NCI-H524 (cell line): ENCODE measurements at places on chromosomes 5 and 9.
A peak's percentile ranks its signal among the peaks of the same experiment; 100 is the strongest.

- DNase-seq = no peak
These were observed 20.8 kb downstream of the MARCHF6 start for GRCh38 chr5:10374046-10375022.

DNA sequence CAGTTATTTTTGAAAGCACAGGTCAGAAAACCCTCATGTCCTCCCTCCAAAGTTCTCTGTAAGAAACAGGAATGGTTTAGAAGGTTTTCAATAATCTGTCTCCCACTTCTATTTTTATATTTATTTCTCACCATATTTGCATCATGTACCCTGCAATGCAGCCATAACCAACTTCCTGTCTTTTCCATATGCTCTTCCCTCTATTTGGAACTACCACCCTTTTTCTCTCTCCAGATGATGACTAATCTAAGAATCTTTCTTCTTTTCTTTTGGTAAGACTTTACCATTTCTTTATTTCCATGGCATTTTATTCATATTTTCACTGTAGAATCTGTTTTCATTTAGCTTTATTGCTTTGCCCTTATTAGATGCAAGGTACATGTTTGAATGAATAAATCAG, 33.9 kb downstream of the MAN2A1 start:
- DNase-seq = no peak

GRCh38 chr5:170603578-170604565, 100.1 kb downstream of the KCNIP1 start:
- DNase-seq = peak; percentile 59

DNA sequence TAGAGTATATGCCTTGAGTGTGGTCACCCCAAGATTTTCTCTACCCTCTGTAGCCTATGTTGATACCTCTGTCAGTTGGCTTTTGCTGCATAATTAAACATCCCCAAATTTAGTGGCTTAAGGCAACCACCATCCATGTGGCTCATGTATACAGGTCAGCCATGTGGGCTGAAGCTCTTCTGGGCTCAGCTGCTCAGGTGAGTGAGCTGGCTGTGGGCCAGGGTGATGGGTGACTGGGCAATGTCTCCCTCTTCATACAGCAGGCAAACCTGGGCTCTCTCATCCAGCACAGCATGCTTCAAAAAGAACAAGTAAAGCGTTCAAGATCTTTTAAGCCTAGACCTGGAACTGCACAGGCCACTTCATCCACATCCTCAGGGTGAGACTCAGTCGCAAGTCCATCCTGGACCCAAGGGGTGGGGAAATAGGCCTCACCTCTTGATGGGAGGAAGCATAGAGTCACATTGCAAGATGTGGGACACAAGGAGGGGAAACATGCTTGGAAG, 188.2 kb upstream of the TAS2R1 start:
- no peak for DNase-seq

- no peak for DNase-seq
These were observed 65.1 kb downstream of the NEK6 start for GRCh38 chr9:124322618-124323432.

- DNase-seq = no peak
These were observed 26.6 kb upstream of the OR2K2 start for GRCh38 chr9:111356481-111357244.

DNA sequence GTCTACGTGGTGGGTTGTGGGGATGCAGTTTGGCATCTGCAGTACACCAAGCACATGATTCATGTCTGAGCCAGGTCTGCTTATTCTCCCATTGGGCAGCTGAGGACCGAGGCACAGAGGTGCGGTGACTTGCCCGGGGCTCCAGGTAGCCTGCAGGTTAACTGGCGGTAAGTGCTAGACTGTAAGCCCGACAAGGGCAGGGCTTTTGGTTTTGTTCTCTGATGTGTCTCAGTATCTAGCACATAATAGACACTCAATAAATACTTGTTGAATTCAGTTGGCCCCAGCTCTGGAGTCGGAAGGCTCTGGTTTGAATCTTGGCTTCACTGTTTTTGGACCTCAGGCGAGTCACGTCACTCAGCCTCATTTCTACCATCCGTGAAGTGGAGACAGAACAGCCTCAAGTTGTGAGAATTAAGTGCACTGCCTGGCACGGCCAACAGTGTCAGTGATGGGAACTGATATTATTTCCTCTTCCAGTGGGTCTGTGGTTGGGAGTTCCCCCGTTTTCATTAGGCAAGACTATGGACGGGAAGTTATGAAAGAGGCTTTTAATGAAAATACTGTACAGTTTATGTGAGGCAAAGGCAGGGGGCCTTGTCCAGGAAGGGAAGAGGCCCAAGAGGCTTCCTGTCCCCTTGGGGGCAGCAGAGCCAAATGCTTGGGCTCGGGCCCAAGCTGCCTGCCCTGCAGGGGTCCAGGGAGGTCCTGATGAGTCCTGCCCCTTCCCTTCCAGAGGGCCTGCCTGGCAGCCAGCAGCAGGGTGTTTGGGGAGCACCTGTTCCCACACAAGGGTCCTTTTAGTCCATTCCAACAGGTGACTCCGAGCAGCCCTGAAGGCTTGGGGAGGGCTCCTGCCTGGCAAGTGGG, 3.3 kb downstream of the PRELID1 start:
- DNase-seq = no peak

DNA sequence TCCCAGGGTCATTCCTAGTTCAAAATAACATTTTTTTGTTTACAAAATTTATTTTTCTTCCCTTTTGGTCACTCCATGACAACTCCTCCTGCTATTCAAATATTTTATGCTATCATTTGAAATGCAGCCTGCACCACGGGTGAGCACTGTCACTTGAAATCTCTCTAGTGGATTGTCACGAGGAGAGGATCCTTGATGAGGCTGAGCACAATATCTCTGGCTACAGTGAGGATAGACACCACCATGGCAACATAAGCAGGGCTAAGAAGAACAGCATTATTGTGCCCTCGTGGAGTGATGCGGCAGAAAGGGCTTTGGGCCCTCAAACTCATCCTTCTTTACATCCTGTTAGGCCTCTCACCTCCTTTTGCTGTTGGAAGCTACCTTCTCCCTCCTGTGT, 321.9 kb downstream of the RAB3C start:
- no peak for DNase-seq

DNA sequence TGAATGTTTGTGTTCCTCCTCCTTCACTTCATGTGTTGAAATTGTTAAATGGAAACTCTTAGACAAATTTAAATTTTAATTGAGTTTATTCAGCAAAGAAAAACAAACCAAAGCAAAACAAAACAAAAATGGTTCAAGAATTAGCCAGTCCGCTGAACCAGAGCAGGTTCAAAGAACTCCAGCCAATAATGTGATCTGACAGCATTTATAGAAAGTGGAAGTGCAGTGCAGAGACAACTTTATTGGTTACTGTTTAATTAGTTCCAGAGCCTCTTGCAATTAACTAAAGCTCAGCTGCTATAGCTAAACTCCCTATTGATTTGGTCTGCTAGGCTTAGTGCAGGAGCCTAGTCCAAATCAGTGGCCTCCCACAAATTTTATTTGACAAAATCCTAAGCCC, 132.9 kb downstream of the RNF180 start:
- DNase-seq = no peak

DNA sequence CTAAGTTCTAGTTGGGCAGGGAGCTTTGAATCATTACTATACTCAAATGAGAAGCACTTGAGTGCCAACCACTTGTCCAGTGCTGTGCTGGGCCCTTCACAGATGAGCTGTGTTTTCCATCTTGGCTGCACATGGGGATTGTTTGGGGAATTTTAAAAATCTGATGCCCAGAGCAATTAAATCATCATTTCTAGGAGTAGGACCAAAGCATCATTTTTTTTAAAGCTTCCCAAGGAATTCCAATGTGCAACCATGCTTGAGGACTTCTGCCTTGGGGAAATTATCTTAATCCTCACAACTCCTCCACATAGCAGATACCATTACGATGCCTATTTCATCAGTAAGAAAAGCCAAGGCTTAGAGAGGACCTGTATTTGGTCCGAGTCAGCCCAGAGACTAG, 131.4 kb downstream of the TMEM174 start:
- no peak for DNase-seq

GRCh38 chr5:171415115-171415730, 4.2 kb upstream of the FGF18 start:
- DNase-seq = no peak

GRCh38 chr9:135992486-135993408, 31.6 kb upstream of the UBAC1 start:
- no peak for DNase-seq

DNA sequence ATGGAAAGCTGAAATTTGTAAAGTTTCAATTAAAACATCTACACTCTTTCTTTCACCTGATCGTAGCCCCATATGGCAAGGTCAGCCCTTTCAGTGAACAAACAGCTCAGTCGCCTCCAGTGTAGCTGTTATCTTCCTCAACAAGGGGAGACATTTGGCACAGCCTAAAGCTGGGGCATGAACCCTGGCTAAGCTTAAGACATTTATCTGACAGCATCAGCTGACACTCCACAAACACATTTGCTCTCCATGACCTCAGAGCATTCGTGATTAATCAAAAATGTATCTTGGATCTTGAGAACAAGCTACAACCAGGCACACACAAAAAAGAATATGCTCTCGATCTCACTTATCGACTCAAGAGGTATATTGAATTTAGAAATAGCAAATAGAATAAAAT, 67.3 kb downstream of the POU5F2 start:
- DNase-seq = peak; percentile 64

- no peak for DNase-seq
These were observed 19.5 kb upstream of the MED27 start for GRCh38 chr9:132099167-132099566.

DNA sequence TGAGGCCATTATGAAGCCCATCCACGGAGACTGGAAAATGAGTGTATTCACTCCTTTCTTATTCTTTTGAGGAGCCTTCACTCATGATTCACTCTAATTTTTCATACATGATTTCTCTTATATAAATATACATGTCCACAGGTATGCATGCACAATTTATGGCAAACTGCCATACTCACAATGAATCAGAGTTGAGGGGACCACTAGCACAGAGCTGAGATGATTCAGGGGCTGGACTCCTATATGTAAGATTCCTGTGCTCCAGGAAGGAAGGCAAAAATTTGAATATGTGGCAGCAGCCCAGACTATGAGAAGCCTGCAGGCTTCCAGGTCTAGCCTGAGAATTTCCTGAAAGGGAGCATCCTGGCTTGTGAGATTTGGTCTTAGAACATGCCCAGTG, 484.6 kb downstream of the PRELID2 start:
- no peak for DNase-seq

GRCh38 chr9:106916466-106917235, 53.7 kb downstream of the ZNF462 start:
- no peak for DNase-seq

DNA sequence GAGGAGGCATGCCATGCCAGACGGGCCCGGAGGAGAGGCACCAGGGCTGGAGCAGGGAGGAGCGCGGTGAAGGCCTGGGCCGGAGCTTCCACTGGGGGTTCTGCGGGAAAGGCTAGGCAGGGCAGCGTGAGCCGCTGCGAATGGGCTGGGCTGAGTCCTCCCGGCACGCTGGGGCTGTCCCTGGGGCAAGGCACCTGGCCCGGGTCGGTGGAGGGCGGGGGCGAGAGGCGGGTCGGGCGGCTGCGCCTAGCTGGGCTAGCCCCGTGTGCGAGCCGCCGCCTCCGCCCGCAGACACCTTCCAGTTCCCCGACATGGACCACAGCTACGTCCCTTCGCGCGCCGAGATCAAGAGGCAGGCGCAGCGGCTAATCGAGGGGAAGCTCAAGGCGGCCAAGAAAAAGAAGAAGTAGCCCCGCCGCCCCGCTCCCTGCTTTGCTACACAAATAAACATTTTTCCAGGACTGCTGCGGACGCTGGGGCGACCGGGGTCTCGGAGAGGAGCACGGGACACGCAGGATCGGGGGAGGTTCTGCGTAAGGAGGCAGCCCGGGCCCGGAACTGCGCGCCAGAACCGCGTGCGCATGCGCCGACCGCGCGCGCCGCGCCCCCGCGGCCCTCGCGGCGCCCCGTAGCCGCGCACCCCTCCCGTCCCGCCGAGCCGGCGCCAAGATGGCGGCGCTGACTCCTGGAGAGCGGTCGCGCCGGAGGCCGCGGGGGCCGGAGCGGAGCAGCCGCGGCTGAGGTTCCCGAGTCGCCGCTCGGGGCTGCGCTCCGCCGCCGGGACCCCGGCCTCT, at the start of gene RABL6:
TSS of gene RABL6 (plus strand) at position 668 of the 794 bp plus-strand sequence. CDS start 249 bp downstream, outside the sequence.
- peak; percentile 80 for DNase-seq

DNA sequence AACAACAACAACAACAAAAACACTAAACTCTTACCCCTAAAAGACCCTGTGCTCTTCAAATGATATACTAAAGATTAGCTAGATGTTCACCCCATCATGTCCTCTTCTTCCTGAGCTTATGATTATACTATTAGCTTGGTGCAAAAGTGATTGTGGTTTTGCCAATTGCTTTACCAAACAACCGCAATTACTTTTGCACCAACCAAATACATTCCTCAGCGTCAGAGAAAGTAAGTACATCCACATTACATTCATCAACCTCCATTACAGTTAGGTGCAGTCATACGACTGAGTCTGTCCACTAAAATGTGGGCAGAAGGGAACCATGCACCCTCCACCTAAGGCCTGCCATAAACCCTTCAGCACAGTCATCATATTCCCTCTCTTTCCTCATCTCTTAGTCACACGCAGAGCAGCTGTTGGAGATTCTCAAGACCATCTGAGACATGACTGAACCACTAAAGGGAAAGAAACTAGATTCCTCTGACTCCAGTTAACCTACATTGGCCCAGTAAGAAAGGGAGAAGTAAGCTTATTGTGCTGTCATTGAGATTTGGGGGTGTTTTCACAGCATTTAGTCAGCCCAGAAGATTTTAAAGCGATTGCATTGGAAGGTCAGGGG, 181.6 kb upstream of the TLE4 start:
- DNase-seq = no peak

GRCh38 chr9:21711504-21711903, 90.9 kb upstream of the MTAP start:
- DNase-seq = peak; percentile 69

- no peak for DNase-seq
These were observed 89.6 kb downstream of the TARS1 start for GRCh38 chr5:33530183-33531036.

- DNase-seq = no peak
These were observed 31.6 kb upstream of the F2RL1 start for GRCh38 chr5:76787237-76787636.

- no peak for DNase-seq
These were observed 6.9 kb downstream of the TMEFF1 start for GRCh38 chr9:100479820-100480219.

GRCh38 chr5:139088024-139088423, 110.1 kb downstream of the SIL1 start:
- DNase-seq = no peak

DNA sequence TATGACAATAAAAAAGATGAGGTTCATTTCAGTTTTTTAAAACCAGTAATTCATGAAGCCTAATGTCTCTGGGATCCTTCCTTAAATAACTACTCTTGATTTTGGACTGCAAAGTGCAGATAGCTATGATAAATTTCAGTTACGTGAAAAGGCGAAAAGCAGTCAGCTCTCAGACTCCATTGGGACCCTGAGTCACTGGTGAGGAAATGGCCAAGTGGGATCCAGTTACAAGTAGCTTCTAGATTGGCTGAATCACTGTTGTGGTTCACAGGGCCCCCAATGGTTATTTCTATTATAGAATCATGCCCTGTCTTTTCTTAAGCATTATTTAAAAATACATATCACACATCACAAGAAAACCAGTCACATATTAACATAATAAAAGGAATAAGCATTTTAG, 31.1 kb upstream of the PPP3R2 start:
- no peak for DNase-seq

GRCh38 chr5:134227259-134227658, 1.4 kb upstream of the PPP2CA start:
- no peak for DNase-seq

- no peak for DNase-seq
These were observed 47.2 kb upstream of the ARL15 start for GRCh38 chr5:54357408-54358058.

- peak; percentile 75 for DNase-seq
These were observed 157.2 kb upstream of the PHYKPL start for GRCh38 chr5:178389796-178390195.
